AG20443 (cell line): ENCODE measurements at places on chromosomes 16 and 17.
A peak's percentile ranks its signal among the peaks of the same experiment; 100 is the strongest.

DNA sequence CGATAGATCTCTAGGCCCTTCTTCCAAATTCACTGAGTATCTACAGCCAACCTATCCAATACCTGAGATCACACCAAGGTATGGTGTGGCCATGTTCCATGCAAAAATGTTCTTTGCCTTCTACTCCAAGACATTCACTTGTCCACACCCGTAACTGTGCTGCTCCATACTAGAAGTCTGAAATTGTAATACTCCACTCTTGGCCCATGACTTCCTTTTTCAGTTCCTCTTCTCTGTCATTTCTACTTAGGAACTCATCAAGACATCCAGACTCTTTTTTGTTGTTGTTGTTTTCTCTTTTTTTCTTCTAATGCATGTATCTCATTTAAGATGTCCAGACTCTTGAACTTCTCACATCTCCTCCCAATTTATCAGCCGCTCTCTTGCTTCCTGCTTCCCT lies 42.5 kb upstream of the KSR1 start:
- DNase-seq: no peak

- DNase-seq: no peak
Observed at GRCh38 chr17:75691801-75692626, 24.9 kb downstream of the SAP30BP start.

GRCh38 chr17:70447588-70447987 lies 278.3 kb downstream of the KCNJ2 start:
- DNase-seq: no peak

- no peak for DNase-seq
Observed at GRCh38 chr17:74037320-74037719, 166.2 kb upstream of the RPL38 start.

DNA sequence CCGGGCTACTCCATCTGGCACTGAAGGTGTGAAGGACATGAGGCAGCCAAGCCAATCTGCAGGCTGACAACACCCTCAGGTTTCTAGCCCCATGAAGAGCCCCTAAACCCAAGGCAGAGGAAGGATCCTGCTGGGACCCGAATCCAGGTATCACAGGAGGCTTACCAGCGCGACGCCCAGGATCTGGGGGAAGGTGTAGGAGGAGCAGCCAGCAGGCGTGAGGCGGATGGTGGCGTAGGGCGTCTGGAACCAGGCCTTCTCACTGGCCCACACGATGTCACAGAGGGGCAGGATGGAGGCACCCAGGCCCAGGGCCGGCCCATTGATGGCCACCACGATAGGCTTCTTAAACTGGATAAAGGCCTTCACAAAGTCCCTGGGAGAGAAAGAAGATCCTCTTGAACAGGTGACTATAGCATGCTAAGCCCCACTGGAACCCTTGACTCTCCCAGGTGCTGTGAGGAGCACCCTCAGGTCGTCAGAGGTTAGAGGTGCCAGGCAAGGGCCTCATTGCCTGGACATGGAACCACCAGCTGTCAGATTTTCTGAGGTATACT lies 71.7 kb downstream of the DYNLRB2 start:
- no peak for DNase-seq

- peak; percentile 34 for DNase-seq
Observed at GRCh38 chr16:56631832-56632155, 665 bp upstream of the MT1M start.

GRCh38 chr17:1060991-1061390 lies 64.1 kb downstream of the TIMM22 start:
- peak; percentile 98 for DNase-seq

DNA sequence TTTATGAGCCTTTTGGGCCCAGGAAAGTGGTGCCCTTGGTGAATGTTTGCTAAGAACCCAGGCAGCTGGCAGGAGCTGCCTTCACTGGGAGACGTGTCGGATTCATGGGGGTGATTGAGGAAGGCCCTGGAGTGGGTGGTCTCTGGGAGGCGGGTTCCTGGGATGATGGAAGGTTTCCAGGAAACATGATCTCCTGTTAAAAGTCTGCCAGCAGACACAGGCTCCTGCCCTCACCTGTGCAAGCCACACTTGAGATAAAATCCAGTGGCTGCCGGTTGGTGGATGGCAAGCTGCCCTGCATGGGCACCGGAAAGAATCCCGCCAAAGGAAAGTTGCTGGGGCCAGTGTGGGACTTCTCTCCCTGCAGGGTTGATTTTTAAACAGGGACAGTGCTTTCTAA lies 189.0 kb upstream of the CIBAR2 start:
- DNase-seq: no peak

GRCh38 chr17:41957031-41957868 lies 9.3 kb upstream of the CNP start:
- DNase-seq: no peak

- DNase-seq: no peak
Observed at GRCh38 chr16:53840456-53840855, 136.5 kb downstream of the FTO start.

- peak; percentile 79 for DNase-seq
Observed at GRCh38 chr17:27323538-27324215, 29.8 kb downstream of the WSB1 start.

DNA sequence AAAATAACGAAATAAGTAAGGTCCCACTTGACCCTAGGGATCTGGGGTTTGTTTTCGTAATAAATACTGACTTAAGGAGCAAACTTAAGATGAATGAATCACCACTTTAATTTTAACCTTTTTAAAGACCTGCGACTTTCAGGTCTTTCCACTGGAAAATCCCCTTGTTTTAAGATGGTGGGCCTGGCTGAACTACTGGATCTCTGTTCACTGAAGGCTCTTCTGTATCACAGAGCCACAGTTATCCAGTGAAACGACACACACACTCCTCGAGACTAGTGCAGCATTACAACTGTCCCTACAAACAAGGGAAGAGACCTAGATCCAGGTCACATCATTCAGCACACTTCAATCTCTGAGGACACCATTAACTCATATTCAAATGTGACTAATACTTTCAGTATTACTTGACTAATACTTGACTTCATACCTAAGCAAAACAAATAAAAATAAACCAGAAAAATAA lies 299.0 kb downstream of the CEP112 start:
- no peak for DNase-seq

- no peak for DNase-seq
Observed at GRCh38 chr17:76134911-76135809, 5.9 kb downstream of the FOXJ1 start.

- no peak for DNase-seq
Observed at GRCh38 chr16:74984194-74984528, 762 bp downstream of the WDR59 start.

- no peak for DNase-seq
Observed at GRCh38 chr17:71636644-71637043, 484.2 kb upstream of the SOX9 start.

- DNase-seq: peak; percentile 72
Observed at GRCh38 chr17:75289832-75290337, 652 bp upstream of the SLC25A19 start.

GRCh38 chr17:10162096-10162495 lies 36.3 kb downstream of the GAS7 start:
- DNase-seq: peak; percentile 30

DNA sequence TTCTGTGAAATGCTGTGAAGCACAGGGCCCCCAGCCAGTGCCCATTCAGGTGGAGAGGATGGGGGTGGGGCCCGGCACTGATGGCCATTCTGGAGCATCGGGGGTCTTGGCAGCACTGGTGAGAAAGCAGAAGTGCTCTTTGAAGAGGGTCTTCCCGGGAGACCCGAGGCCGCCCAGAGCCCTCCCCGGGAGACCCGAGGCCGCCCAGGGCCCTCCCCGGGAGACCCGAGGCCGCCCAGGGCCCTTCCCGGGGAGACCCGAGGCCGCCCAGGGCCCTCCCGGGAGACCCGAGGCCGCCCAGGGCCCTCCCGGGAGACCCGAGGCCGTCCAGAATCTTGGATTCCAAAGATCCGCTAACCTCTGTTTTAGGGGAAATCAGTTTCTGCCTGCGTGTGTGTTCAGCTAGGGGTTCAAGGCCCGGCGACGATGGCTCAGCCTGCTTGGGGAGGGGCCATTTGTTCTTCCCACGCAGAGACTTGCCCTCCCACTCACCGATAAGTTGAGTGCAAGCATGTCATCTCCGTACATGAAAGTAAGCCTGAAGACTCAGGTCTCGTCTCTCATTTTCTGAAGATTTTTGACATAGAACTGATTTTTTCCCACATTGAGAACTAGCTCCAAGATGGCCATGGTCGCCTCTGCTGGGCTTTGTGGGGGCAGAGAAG lies 35.2 kb upstream of the CAPN15 start:
- DNase-seq: no peak

- DNase-seq: no peak
Observed at GRCh38 chr17:80115159-80115558, 13.8 kb downstream of the GAA start.

- DNase-seq: no peak
Observed at GRCh38 chr16:26051063-26051462, 359.3 kb downstream of the HS3ST4 start.
